ENCODE measurements at places on chromosomes 7 and 10.

DNA sequence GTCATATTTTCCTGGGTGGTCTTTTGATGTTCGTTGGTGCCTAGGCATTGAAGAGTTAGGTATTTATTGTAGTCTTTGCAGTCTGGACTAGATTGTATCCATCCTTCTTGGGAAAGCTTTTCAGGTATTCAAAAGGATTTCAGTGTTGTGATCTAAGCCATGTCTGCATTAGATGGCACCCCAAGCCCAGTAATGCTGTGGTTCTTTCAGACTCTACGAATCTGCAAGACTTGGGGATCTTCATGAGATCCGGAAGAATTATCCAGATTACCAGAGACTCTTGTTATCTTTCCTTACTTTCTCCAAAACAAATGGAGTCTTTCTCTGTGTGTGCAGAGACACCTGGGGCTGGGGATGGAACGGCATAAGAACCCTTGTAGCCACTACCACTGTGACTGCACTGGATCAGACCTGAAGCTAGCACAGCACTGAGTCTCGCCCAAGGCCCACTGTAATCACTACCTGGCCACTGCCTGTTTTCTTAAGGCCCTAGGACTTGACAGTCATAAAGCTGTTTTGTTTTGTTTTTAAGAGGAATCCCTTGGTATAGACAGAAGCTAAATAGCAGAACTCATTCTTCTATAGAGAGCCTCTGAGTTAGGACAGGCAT lies 75.5 kb downstream of the MARCHF5 start:
- no peak for DNase-seq

- DNase-seq: no peak
These were observed 1038.3 kb downstream of the LRMDA start for GRCh38 chr10:76469675-76470074.

DNA sequence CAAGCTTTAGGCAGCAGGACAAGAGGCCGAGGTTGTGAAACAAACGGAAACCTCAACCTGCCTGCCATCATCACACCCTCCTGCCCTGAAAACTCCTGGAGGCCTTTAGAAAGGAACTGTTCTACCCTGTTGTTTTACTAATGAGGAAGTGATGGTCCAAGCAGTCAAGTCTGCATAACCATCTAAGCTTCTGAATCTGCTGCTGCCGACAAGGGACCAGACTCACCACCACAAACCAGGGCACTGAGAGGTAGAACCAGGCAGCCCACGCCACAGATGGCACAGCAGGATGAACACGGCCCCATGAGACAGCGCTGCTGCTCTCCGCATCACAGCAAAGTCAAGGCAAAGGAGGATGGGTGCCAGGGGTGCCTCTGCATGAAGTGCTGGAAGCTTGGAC lies 209.4 kb downstream of the CELF2 start:
- no peak for DNase-seq

GRCh38 chr7:101243646-101244374 lies 1.1 kb downstream of the FIS1 start:
- no peak for DNase-seq

GRCh38 chr7:54858008-54858692 lies 99.1 kb upstream of the SEC61G start:
- DNase-seq: no peak

GRCh38 chr10:83990126-83990525 lies 149.2 kb upstream of the GHITM start:
- no peak for DNase-seq

- no peak for DNase-seq
These were observed 9.2 kb downstream of the MAT1A start for GRCh38 chr10:80280071-80280800.

- peak; percentile 49 for DNase-seq
These were observed 672 bp upstream of the DDX56 start for GRCh38 chr7:44574287-44574872.

- no peak for DNase-seq
These were observed 331.0 kb downstream of the PRPF18 start for GRCh38 chr10:13917791-13918190.

DNA sequence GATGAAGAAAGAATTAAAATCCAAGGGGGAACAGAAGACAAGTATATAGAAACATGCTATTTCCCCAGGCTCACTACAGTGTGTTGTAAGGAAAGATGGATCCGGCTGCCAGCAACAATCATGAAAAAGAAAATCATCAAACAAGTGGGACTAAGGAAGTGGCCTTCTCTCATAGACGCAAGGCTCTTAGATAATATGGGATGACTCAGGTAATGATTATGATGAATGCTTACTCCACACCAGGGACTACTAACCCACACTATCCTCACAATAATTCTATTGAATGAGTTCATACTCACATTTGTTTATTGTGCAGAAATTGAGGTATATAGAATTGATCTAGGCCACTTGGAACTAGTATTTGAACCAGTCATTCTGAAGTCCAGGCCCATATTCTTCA lies 111.2 kb upstream of the BET1 start:
- DNase-seq: no peak

DNA sequence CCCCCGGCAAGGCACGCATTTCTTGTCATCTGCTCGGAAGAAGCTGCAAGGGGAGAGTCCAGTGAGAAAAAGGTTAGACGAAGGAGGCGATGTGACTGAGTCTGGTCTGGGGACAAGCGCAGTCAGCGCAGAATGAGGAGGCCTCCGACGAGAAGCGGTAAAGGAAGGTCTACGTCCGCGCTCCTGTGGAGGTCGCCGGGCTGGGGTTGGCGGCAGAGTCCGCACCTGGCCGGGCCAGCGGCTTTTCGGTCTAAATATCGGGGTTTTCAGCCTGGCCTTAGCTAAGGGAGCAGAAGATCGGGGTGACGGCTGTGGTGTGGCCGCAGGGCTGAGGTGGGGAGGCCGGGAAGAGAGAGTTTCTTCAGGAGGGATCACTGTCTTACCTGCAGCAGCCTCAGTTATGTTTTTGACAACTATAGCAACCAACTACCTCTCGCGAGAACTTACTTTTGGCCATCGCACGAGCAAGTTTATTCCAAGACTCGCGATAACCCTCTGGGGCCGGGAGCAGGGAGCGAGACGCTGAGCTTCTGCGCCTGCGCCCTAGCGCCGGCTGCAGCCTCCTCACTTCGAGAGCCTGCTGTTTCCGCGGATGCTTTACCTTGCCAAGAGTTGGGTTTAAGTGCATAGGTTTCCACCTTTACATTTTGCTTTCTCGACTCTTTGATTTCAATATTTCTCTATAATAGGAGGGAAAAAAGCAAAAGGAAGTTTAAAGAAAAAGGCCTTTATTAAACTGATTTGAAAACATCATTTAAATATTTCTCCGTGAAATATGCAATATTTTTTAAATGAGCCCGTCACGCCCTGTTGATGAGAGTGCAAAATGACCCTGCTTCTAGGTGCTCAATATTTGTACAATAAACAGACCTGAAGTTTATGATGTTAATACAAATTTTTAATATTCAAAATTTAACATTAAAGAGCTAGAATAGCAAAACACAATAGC lies at the start of gene CFAP70:
Gene CFAP70 (minus strand): TSS at position 534 of the 949 bp plus-strand sequence. CDS start 4,068 bp downstream, outside the sequence.
- peak; percentile 82 for DNase-seq

GRCh38 chr7:101163279-101164070 lies 1.9 kb downstream of the VGF start:
- peak; percentile 61 for DNase-seq

- peak; percentile 15 for DNase-seq
These were observed at the start of gene UBE2D1 for GRCh38 chr10:58334817-58335305. Gene UBE2D1 (plus strand): TSS chr10:58335006. CDS start chr10:58335202, 196 bp downstream.

GRCh38 chr10:27100813-27101347 lies 586 bp upstream of the ANKRD26 start:
- peak; percentile 25 for DNase-seq

GRCh38 chr7:2182461-2182860 lies 50.3 kb downstream of the MAD1L1 start:
- DNase-seq: no peak

- no peak for DNase-seq
These were observed 4.9 kb upstream of the ELN start for GRCh38 chr7:74023092-74023536.

DNA sequence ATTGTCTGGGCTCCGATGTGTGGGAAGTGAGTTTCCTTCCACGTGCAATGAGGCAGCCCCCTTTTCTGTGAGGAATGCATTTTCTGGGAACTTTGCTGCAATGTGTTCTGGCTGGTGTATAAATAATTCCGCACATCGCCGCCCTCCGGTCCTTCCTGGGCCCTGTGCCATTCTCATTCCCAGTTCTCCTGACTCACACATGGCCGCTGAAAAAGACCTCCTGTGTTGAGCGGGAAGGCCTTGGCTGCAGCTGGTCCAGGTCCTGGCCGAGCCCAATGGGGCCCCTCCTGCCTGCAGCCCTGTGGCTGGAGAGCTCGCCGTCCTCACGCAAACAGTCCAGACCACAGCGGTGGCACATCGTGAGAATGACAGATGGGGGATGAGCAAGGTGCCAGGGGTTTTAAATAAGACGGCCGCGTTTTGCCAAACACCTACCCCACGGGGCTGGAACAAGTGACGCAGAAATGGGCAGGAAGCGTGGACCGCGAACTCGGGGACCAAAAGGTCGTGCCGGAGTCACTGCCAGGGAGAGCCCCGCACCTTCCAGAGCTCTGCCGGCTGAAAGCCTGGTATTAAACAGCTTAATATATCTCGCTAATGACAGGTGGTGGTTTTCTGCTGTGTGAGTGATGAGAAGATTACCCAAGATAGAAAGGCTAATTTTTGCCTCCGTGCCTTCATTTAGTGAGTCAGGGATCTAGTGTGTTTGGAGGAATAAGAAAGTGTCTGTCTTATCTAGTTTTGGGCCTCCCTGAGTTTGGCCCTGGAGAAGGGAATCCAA lies 37.0 kb downstream of the FAM20C start:
- DNase-seq: no peak

DNA sequence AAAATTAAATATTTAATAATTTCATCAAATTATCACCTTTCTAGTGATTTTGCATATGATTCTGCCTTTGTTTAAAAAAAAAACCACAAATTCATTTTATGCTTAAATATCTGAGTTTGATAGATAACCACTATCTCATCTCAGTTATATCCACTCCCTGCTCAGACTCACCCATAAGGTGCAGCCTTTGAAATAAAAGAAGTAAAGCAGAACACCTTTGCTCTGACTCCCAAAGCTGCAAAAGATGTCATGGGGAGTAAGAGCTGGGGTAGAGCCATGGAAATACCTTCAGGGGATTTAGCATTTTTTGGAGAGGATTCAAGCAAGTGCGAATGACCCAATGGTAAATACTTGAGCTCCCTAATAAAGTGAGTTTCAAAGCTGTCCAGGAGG lies 15.1 kb upstream of the CYP3A5 start:
- DNase-seq: no peak

- DNase-seq: no peak
These were observed 31.7 kb upstream of the CYP26C1 start for GRCh38 chr10:93028883-93029282.

DNA sequence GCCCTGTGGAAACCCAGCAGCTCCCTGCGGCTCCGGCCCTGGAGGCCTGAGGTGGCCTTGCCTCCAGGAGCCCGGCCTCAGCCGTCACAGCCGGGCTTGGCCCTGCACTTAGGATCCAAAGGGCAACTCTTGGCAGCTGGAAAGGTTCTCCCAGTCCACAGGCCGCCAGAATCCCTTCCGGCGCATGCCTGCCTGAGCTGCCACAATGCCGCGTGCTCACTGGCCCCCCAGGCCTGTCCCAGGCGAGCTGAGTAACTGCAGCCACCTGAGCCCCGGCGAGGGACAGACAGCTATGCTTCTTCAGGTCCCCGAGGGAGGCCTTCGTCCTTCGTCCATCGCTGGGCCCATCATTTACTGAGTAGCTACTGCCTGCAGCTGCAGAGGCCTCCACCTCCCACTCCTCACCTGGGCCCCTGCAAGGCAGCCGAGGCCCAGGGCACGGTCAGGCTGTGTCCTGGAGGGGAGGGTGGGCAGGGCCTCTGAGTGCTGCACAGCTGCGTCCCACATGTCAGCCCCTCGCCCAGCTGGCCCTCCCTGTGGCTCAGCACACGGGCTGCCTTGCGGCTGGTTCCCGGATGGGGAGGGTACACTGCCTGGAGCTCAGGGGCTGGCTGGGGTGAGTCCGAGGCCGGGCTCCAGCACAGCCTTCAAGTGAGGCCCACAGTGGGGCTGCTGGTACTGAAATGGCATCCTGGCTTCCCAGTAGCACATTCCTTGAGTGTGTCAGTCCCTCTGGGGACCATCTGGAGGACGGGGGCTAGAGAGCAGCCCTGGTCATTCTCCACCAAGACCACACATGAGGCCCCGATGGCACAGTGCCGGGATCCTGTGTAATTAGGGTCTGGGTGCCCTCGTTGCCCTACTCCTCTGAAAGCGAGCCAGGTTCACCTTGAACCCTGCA lies 172.5 kb downstream of the ELFN1 start:
- DNase-seq: no peak

GRCh38 chr7:58316-58715 lies 134.1 kb upstream of the FAM20C start:
- no peak for DNase-seq

DNA sequence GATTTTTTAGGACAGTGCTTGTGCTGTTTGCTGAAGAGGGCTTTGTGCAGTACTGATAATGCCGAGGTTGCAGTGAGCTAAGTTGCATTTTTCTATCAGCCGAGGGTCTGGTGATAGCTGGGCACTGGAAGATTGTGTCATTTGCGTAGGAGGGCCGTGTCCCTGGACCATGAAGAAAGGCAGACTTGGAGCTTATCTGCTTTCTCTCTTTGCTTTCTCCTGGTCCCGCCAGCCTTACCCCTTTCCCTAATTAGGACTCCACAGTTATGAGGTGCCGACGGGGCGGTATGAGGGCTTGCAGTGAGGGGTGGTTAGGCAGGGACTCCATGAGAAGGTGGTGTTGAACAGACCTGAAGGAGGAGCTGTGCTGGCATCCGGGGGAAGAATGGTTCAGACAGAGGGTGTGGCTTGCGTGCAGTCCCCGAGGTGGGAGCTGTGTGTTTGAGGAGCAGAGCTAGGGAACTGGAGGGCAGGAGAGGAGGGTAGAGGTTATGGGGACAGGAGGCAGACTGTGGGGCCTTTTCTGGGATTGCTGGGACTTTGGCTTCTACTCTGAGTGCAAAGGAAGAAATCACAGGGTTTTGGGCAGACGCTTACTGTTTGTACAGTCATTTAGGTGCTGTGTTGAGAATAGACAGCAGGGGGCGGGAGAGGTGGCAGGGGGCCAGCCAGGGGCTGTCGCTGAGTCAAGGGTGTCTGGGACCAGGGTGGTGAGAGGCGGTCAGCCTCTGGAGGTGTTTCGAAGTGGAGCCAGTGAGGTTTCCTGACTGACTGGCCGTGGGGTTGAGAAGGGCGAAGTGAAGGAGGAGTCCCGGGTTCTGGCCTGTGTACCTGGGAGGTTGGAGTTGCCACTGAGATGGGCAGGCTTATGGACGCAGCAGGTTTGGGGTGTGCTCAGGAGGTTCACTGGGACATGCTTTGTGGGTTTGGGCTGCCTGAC lies 43.4 kb downstream of the PRF1 start:
- DNase-seq: peak; percentile 21

DNA sequence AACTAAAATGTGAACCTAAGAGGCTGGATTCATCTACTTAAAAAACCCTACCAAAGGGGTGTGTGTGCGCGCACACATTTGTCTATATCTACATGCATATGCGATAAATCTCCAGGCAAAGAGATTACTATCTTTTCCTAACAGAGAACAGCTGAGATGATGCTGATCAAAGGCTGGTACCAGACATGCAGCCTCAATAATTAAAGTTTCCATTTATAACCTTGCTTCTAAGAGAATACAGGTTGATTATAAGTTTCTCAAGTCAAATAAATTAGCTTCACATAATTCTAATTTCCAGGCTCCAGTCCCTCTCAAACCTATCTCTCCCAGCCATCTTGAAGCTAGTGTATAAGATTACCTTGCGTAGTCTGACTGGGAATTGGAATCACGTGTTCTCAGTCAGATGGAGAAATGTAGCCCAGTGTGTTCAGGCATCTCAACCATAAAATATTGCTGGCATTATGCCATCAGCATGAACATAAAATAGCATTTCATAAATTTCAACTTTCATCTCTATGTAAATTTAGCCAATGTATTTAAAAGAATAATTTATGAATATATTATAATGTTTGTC lies 1062.0 kb downstream of the XPNPEP1 start:
- DNase-seq: no peak

- DNase-seq: no peak
These were observed 68.8 kb upstream of the ABLIM1 start for GRCh38 chr10:114726820-114727271.

Measured in NCI-H526 treated with DMSO at 0.1 percent for 48 hours (cell line).